ENCODE measurements at places on chromosomes 5 and 9. TPM values are rescaled to one million over a fixed set of nuclear protein-coding genes. Genes with fewer than 3 reads are reported as not detected.

GRCh38 chr5:102411-103043 is 10.6 kb downstream of the PLEKHG4B start:
- DNase-seq, result no peak

DNA sequence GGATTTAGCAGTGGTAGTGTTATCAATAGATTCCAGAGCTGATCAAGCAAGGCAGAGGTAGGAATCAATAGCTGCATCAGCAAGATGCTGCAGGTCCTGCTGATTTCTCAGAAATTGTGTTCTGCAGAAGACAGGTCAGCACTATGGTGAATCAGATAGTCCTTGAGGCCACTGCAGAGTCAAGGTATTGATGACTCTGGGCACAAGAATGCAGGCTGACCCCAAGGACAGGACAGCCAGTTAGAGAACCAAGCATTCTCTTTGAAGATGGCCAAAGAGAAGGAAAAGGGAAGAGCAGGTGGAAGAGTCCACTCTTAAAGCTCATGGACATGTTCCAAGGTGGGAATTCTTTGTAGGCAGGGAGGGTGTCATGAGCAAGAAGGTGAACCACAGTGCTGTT is 28.0 kb downstream of the PRUNE2 start:
- DNase-seq, result no peak

Gene GCNT4
- total RNA-seq, result not detected

GRCh38 chr5:76954383-76954763 is 1.5 kb downstream of the CRHBP start:
- DNase-seq, result no peak

DNA sequence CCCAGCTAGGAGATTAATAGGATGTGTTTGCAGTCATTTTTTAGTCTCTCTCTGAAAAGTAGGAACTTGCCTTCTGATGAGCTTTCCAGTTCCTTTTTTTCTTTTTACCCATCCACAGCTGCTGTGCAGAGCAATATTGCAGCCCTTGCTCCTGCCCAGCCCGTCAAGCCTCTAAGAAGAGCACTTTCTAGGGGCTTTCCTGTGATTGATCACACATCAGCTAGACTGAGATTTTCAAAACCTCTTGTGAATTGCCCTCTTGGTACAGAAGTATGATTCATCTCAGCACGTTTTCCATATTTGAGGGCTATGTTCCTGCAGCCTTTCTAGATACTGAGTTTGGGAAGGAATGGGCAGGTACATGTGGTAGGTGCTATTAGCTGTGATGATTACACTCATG is 93.9 kb downstream of the GALNT10 start:
- no peak for DNase-seq

DNA sequence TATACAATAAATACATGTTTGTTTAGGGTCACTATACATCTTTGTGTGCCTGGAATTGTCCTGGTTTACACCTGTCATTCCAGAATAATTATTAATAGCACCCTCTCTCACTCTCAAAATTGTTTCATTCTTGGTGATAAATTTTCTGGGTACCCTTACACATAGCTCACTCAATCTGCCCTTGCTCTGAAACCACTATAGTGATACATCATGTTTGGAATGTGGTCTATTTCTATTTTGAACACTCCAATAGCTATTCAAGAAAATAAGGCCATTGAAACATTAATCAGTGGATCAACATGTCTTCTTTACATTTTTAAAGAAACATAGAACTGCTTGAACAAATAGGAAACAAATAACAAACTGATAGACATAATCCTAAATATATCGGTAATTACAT is 158.7 kb downstream of the ARRDC3 start:
- no peak for DNase-seq

Gene CCL21
- not detected for total RNA-seq

DNA sequence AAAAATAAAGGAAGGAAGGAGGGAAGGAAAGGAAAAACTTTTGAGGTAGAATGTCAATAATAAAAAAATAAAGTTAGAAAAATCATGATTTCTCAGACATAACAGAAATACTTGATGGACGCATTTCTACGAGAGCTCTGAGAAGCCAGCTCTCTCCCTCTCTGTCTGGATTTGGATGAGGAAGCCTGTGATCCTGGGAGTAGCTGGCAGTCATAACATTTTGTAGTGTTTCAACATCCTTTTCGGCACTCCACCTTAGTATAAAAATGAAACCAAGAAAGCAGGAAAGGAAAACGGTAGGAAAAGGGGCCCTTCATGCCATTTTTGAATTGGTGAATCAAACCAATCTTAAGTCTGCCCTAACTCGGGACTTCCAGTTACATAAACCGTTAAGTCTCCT is 321.3 kb downstream of the EPB41L4A start:
- DNase-seq, result no peak

All from HT-29 (cell line).